ENCODE measurements at places on chromosomes 7 and 10. TPM values are rescaled to one million over a fixed set of nuclear protein-coding genes. Genes with fewer than 3 reads are reported as not detected.
A peak's percentile ranks its signal among the peaks of the same experiment; 100 is the strongest.

DNA sequence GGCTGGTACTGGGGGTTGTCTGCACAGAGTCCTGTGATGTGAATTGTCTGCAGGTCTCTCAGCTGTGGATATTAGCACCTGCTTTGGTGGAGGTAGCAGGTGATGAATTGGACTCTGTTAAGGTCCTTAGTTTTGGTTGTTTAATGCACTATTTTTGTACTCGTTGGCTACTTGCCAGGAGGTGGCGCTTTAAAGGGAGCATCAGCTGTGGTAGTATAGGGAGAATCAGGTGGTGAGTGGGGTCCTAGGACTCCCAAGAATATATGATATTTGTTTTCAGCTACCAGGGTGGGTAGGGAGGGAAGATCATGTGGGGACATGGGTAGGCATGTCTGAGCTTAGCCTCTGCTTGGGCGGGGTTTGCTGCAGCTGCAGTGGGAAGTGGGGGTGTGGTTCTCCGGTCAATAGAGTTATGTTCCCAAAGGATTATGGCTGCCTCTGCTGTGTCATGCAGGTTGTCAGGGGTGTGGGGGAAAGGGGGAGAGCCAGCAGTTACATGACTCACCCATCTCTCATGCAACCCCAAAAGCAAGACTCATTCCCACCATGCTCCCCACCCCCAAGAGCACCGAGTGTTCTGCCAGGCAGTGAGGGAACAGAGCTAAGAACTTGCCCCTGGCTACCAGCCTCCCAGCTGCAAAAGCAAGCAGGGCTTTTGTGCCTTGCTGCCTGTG lies 53.7 kb upstream of the ZNF273 start:
- no peak for DNase-seq

Gene PRKAR2B
- total RNA-seq: 1.4 TPM

GRCh38 chr7:43038254-43038653 lies 74.2 kb upstream of the HECW1 start:
- no peak for DNase-seq

GRCh38 chr10:78700413-78700812 lies 368.4 kb upstream of the ZMIZ1 start:
- DNase-seq: no peak

Gene MMD2
- not detected for total RNA-seq

Gene MBLAC1
- 1.6 TPM for total RNA-seq

- DNase-seq: no peak
These were observed 153.2 kb upstream of the FZD8 start for GRCh38 chr10:35795131-35795824.

GRCh38 chr7:124042826-124043225 lies 10.0 kb upstream of the TMEM229A start:
- no peak for DNase-seq

Gene ZNF239
- 2.4 TPM for total RNA-seq

- no peak for DNase-seq
These were observed 23.3 kb upstream of the CSGALNACT2 start for GRCh38 chr10:43114743-43115611.

GRCh38 chr7:156932006-156932405 lies 17.5 kb upstream of the NOM1 start:
- DNase-seq: no peak

Gene OR2A12
- not detected for total RNA-seq

DNA sequence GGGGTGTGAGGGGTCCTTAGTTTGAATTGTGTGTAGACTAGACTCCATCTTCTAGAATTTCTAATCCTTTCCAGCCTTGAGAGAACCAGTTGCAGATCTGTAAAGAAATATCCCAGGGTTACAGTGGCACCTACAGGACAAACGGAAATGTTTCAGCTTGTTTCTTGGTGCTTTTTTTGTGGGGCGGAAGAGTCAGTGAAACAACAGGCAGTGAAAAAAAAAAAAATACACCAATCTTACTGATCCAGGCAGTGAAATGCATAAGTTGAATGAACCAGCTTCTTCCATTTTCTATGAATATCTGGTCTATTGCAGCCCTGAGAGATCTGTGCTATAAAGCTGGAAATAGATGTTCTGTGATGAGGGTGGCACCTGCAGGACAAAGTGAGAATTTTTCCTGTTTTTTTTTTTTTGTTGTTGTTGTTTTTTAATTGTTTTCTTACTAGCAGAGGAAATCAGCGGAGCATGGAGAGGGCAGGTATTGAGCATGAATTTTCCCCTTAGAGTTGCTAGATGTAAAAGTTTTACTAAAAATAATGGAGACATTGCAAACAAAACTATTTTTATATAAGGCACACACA lies 81.9 kb upstream of the DYNC1I1 start:
- peak; percentile 6 for DNase-seq

- DNase-seq: no peak
These were observed 7.0 kb upstream of the TMEM243 start for GRCh38 chr7:87226495-87226894.

DNA sequence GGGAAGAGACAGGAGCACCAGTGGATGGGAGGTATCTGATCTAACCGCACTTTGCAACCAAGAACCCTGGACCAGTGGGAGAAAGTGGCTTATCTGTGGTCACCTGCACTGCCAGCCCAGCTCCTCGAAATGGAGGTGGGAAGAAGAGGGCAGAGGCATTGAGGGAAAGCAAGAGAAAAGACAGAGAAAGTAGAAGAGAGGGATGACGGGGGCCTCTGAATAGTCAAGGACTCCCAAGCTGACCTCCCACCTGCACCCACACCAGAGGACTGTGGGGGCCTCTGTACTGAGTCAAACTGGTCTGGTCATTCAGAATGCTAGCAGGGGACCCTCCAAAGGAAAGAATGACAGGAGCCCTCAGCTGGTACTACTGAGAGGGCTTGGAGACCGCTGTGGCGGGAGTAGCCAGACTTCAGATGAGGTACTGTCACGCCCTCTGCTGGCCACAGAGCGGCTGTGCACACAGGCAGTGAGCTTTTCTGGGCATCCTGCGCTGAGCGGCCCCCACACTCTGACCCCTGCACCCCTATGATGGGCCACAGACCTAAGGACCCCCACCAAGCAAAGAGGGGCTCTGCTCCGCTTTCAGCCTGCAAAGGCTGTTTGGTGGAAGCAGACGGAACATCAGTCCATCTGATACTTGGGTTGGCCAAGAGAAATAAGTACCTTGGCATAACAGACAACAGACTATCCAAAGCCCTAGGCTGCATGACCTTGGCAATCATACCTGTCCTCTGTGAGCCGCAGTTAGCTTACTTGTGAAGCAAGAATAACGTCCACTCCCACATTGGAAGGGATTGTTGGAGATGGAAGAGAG lies 112.9 kb downstream of the COL13A1 start:
- peak; percentile 82 for DNase-seq

GRCh38 chr10:106996510-106996909 lies 168.0 kb downstream of the SORCS1 start:
- DNase-seq: no peak

DNA sequence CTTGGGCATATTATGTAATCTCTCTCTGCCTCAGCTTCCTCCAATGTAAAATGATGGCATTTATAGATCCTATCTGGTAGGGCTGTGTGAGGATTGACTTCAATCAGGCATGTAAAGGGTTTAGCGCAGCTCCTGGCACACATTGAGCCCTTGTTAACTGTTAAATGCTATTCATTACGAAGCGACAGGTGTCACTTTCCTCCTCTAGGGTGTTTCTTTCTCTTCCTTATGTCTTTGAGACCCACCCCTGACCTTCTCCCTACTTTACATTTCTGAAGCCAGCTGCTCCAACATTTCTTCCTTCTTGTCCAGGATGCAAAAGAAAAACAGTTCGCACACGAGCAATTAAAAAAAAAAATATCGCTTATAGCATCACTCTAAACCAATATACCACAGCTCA lies 5.7 kb upstream of the R3HCC1L start:
- DNase-seq: no peak

DNA sequence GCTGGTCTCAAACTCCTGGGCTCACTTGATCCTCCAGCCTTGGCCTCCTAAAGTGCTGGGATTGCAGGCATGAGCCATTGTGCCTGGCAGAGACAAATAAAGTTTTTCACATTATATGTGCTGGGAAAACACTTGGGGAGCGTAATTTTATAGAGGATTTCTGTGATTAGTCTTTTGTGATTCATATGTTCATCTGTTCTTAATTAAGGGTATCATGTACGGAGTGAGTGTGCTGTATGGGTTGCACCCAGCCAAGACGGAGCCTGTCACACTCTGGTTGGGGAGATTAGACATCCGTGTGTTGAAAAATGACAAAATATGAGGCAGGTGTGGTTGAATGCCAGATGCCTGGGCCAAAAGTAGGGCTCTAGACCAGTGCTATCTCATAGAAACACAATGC lies 10.3 kb downstream of the ADRB1 start:
- DNase-seq: no peak

DNA sequence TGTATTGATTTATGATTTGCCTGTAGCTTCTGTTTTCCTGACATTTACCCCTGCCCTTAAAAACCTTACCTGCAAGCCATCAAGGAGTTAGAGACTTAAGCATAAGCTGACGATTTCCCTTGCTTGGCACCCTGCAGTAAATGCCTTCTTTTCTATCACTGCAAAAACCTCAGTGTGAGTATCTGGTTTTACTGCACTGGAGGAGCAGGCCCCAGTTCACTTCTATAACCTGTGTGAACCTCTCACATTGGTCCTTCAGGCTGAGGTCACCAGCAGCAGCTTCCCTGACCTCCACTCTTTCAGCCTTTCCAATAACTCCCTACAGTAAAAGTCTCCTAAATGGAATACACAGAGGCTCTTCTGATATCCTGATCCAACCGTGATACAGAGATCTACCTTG lies 30.5 kb downstream of the NUP42 start:
- DNase-seq: no peak

Gene HOXA7
- not detected for total RNA-seq

GRCh38 chr10:96910488-96911395 lies 78.6 kb downstream of the LCOR start:
- DNase-seq: no peak

DNA sequence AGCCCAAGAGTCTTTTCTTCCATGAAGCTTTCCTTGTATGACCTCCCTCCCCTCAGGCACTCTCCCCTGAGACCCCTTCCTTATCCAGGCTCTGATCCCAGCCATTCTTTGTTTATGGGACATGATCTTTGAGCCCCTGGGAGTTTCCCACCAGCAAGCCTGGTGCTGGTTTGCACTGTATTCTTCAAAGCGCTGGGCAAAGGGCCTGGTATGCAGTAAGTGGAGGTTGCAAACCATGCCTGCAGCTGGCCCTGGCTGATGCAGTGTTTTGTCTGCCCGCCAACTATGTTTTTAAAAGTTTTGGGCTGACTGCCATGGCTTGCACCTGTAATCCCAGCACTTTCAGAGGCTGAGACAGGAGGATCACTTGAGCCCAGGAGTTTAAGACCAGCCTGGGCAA lies 6.8 kb upstream of the NODAL start:
- no peak for DNase-seq

Gene CCDC7
- total RNA-seq: 9.0 TPM

Gene BEND7
- total RNA-seq: not detected

Gene OR2A5
- not detected for total RNA-seq

- DNase-seq: no peak
These were observed 173.2 kb upstream of the TNRC18 start for GRCh38 chr7:5596896-5597246.

DNA sequence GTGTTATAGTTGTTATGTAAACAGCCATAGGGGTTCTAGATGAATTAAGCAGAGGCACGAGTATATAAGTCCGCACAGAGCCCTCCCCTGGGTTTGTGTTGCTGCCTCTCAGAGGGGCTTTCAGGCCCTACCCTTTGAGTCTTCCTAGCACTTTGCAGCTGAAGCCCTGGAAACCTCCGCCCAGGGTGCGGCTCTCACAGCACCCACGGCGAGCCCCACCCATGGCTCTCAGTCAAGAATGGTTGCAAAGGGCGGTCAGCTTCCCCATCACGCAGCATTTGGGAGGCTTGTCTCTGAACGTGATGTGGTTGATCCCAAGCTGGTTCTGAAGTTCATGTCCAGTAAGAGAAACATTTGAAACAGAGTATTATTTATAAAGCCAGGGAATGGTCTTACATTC lies 18.8 kb upstream of the INSIG1 start:
- DNase-seq: no peak

GRCh38 chr10:98215373-98215772 lies 52.6 kb downstream of the LOXL4 start:
- no peak for DNase-seq

DNA sequence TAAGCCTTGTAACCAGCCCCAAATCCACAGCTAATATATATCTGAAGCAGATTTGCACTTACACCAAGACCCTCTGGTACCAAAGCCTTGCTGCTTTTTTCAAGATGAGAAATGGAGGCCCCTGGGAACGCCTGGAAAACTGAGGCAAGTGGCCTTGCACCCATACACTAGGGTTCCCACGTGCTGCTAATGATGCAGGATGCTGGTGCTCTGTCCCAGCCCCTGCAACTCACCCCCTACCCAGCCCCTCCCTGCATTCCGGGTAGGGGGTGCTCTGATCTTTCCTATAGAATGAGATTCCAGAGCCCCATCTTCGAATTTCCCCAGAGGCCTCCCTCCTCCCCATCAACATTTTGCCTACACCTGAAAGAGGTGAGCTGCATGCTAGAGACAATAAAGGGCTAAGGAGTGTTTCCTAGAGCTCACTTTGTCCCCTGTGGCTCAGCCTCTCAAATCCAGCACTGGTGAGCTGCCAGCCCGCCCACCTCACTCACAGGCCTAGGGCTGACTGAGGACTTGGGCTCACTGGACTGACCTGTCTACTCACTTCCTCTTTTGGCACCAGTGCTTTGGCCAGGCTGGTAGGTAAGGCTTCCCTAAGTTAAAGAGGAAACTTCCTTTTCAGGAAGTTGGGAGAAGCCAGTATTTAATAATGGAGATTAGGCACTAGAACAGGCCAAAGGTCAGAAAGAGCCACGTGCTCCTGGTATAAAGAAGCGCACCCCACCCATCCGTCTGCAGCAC lies 9.8 kb downstream of the RBP4 start:
- no peak for DNase-seq

Gene FOXP2
- total RNA-seq: not detected

Gene MLXIPL
- not detected for total RNA-seq

Gene ACBD7
- total RNA-seq: 2.4 TPM

Gene GJD4
- total RNA-seq: not detected

Gene GHRHR
- total RNA-seq: not detected

GRCh38 chr7:44980393-44981034 lies 1.7 kb upstream of the MYO1G start:
- DNase-seq: peak; percentile 94

Gene SLC26A5
- not detected for total RNA-seq

GRCh38 chr7:107815254-107815882 lies 12.3 kb upstream of the SLC26A3 start:
- DNase-seq: peak; percentile 55

GRCh38 chr10:12668634-12669033 lies 319.3 kb downstream of the CAMK1D start:
- no peak for DNase-seq

Gene FAM237B
- total RNA-seq: not detected

- DNase-seq: no peak
These were observed 222.0 kb downstream of the BICC1 start for GRCh38 chr10:58734664-58735063.

Gene CCL26
- total RNA-seq: 0.39 TPM

All from activated CD4-positive, alpha-beta T cell treated with anti-CD3 and anti-CD28 coated beads for 36 hours (primary cell).